ENCODE measurements at places on chromosomes 6 and 20.

DNA sequence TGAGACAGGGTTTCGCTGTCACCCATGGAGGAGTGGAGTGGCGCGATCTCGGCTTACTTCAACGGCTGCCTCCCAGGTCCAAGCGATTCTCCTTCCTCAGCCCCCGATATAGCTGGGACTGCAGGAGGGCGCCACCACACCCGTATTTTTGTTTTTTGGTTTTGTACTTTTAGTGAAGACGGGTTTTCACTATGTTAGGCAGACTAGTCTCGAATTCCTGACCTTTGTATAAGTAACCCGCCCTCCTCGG lies 115.4 kb upstream of the BTN3A2 start:
- no peak for DNase-seq

GRCh38 chr6:81636930-81637568 lies 115.4 kb downstream of the TENT5A start:
- no peak for DNase-seq

- DNase-seq, result peak; percentile 26
Measured at GRCh38 chr6:21915707-21916260, 322.2 kb downstream of the SOX4 start.

GRCh38 chr6:2752477-2753109 lies 1.9 kb upstream of the MYLK4 start:
- DNase-seq, result no peak

GRCh38 chr6:36666287-36666686 lies 12.2 kb upstream of the CDKN1A start:
- no peak for DNase-seq

DNA sequence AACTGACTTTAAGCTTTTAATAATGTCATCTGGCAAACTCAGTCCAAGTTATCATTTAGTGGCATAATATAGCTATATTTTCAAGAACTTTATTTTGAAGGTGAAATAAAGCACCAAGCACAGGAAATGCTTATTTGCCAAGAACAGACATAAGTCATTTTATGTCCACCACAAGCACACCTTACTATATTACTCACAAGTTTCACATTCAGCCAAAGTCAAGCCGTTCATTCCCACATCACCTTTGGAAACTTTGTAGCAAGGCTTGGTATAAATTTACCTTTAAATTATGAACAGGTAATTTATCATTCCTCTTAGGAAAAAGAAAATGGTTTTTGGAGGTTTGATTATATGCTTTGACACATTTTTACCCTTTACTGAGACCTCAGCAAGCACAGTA lies 236.8 kb upstream of the FKBP1C start:
- no peak for DNase-seq
